ENCODE measurements at places on chromosomes 13 and 19.

GRCh38 chr13:45021250-45021649 lies 31.9 kb downstream of the GPALPP1 start:
- DNase-seq, result no peak

DNA sequence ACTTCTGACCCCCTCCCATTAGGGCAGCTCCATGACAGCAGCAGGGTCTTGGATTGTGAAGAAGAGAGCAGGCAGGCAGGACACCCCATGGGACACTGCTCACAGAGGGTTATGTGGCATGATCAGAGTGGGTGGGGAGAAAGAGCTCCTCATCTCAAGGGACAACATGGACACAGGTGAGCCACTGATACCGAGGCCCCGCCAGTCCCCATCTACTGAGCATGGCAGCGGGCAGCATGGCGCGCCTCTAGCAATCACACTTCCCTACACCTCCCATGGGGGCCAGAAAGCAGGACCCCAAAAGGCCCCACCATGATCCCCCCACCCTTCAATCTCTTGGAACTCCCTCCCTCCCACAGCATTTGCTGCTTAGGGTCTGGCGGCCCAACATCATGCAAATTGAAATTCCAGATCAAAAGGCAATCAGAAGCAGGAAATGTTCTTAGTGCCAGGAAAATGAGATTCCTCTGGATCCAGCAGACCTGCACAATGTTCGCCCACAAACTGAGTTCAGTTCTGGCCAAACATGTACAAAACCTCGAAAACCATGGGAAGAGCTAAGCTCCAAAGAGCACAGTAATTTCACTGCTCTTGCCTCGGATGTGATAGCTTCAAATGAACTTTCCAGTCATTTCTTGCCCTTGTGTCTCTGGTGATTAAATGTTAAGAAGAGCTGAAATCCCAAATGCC lies 14.8 kb downstream of the DOCK9 start:
- no peak for DNase-seq

DNA sequence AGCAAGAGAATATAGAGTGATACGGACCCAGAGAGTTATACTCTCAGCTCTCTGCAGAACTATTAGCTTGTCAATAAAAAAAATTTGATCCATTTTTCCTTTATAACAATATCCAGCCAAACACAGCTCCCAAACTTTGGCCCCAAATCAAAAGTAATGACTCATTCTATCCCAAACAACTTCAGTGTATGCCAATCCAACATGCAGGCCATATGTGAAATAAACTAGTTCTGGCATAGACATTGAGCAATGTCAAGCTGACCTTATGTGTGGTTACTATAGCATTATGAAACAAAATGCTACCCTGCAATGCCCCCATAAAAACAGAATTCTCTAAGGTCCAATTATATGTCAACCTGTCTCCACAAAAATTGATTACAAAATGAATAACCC lies 209.5 kb downstream of the DNAJC15 start:
- no peak for DNase-seq

- no peak for DNase-seq
These were observed 4.3 kb downstream of the NDUFS7 start for GRCh38 chr19:1387684-1388636.

GRCh38 chr19:13298565-13299481 lies 148.6 kb downstream of the IER2 start:
- DNase-seq, result no peak

DNA sequence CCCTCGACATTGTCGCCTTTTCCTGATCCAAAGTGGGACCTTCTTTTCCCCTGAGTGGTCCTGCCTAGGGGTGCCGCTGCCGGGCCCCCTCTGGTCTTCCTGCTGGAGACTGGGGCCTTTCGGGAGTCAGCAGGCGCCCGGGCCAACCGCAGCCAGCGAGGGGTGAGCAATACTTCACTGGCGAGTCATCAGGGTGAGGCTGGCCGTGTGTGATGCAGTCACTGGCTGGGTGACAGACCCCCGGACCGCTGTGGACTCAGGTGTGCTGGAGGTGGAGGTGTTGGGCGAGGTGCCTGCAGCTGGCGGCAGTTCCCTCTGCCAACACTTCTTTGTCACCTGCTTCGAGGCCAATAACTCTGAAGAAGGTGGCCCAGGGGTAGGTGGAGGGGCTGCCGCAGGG lies 1.5 kb upstream of the CGB5 start:
- no peak for DNase-seq

GRCh38 chr19:35206379-35206778 lies 22.2 kb downstream of the FAM187B start:
- no peak for DNase-seq

DNA sequence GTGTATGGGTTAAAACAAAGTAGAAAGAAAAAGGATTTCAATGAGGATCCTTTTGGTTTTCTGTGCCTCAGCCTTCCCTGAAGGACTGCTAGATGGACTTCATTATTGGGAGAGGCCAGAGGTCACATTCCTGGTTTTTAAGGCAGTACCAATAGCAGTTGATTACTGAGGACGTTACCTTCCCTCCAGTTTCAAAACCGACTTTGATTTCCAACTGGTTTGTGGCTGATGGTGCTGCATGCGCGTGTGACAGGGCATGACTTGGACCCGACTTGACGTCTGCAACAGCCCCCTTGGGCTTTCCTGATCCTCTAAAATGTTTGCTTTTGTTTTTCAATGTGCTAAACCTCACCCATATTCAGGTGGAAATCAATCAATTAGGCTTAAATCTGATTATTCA lies 314.3 kb upstream of the ARGLU1 start:
- no peak for DNase-seq

- no peak for DNase-seq
These were observed 301 bp downstream of the POP4 start for GRCh38 chr19:29606420-29606747.

- no peak for DNase-seq
These were observed 25.2 kb downstream of the IL17D start for GRCh38 chr13:20728579-20729311.

- DNase-seq, result no peak
These were observed 14.5 kb downstream of the PHLDB3 start for GRCh38 chr19:43489979-43490599.

GRCh38 chr13:108377646-108378206 lies 108.2 kb downstream of the TNFSF13B start:
- no peak for DNase-seq

- no peak for DNase-seq
These were observed 30.1 kb downstream of the LIG4 start for GRCh38 chr13:108185223-108185622.

DNA sequence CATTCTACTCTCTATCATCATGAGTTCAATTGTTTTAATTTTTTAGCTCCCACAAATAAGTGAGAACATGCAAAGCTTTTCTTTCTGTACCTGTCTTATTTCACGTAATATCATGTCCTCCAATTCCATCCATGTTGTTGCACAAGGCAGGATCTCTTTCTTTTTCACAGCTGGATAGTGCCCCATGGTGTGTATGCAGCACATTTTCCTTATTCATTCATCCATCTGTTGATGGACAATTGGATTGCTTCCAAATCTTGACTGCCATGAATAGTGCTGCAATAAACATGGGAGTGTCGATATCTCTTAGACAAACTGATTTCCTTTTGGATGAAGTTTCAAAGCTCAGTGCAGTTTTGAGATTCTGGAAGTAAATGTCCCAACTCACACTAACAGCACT lies 326.9 kb downstream of the FGF9 start:
- no peak for DNase-seq

DNA sequence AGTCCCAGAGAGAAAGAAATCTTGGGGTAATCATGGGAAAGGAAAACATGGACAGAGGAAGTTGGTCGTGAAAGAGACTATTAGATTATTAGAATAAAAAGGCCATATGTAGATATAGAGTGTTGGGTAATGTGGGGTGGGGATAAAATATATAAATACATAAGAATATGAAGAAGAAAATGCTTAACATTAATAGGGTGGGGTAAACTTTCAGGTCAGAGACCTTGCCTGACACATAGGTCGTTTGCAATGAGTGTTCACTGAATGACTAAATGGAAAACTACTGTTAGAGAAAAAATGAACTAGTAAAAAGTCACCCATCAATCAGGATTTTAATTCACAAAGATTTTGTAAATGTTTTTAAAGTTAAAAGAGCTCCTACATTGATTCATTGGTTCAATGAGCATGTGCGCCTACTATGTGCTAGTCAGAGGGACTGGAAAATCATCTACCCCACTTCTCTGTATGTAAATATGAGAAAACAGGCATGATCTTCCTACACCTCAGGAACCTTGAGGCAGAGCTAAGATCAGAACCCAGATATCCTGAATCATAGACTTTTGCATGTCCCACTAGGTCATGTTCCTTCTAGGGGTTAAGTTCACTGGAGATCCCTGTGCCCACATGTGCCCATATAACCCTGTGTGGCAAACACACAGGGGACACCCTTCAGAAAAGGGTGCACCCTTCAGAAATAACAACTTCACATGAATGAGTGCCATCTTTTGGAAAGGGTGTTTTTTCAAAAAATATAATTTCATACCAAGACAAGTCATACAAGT lies 24.6 kb upstream of the KLF12 start:
- no peak for DNase-seq

DNA sequence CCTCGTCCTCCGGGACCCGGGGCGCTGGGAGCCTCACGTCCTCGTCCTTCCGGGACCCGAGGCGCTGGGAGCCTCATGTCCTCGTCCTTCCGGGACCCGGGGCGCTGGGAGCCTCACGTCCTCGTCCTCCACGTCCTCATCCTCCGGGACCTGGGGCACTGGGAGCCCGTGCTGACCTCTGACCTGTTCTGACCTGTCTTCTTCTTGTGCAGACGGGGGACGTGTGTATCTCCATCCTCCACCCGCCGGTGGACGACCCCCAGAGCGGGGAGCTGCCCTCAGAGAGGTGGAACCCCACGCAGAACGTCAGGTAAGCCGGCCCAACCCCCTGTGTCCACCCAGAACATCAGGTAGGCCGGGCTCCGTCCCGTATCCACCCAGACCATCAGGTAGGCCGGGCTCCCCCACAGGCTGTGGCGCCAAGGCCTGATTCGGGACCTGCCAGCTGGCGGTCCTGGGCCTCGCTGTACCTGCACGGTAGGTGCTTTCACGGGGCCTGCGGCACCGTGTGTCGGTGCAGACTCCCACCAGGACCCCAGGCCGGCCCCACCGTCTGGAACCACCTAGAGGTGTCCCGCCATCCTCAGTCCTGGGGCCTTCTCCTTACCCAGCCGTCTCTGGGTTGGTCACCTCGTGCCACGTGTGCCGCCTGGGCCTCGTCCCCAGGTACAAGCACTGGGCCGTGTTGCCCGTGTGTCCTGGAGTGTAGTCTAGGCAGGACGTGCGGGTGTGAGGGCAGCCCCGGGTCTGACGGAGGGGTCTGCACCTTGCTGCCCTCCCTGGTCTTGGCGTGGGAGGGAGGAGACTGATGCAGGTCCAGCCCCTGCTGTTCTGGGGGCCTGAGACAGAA lies 4.7 kb downstream of the CDC34 start:
- no peak for DNase-seq

DNA sequence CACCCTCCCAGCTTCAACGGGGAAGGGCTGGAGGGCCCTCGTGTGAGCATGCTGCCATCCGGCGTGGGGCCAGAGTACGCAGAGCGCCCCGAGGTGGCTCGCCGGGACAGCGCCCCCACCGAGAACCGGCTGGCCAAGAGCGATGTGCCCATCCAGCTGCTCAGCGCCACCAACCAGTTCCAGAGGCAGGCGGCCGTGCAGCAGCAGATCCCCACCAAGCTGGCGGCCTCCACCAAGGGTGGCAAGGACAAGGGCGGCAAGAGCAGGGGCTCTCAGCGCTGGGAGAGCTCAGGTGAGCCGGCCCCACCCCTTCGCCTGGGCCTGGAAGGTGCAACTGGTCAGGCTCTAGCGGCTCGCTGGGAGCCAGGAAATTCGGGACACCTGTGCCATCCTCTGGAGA lies 20.0 kb downstream of the PEX11G start:
- no peak for DNase-seq

DNA sequence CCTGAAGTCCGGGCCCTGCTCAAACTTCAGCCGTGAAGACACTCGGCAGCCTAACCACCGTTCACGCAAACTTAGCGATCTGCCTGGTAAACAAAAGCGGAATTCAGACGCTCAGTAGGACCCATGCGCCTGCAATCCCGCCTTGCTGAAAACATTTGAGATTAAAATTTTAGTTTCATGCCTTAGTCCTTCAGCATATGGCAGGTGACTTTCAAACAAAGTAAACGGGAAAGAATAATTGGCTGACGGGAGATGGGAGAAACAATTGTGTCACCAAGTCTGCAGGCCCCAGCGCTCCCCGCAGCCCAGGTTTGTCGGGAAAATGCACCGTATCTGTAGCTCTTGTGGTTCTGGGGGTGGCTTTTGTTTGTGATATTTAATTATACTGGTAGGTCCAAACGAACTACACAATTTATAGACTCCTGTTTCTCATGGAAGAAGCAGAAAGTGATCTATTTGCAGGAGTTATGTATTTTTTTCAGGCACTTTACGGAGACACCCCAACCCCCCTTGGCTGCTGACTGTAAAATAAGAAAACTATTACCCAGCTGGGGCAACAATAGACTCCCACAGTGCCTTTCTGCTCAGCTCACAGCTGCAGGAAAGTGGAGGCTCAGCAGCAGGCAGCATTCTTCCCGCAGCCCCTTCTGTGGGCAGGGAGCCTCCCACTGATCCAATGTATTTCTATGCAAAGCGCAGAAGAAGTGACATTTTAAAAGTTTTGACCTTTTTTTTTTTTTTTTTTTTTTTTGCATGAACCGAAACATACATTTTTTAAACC lies 94.8 kb downstream of the SOX1 start:
- peak; percentile 77 for DNase-seq

- no peak for DNase-seq
These were observed 73.9 kb upstream of the SPATA13 start for GRCh38 chr13:24086642-24087041.

- no peak for DNase-seq
These were observed 703 bp downstream of the NEK3 start for GRCh38 chr13:52158629-52159158.

- DNase-seq, result no peak
These were observed 95.9 kb downstream of the RFC3 start for GRCh38 chr13:33913829-33914228.

DNA sequence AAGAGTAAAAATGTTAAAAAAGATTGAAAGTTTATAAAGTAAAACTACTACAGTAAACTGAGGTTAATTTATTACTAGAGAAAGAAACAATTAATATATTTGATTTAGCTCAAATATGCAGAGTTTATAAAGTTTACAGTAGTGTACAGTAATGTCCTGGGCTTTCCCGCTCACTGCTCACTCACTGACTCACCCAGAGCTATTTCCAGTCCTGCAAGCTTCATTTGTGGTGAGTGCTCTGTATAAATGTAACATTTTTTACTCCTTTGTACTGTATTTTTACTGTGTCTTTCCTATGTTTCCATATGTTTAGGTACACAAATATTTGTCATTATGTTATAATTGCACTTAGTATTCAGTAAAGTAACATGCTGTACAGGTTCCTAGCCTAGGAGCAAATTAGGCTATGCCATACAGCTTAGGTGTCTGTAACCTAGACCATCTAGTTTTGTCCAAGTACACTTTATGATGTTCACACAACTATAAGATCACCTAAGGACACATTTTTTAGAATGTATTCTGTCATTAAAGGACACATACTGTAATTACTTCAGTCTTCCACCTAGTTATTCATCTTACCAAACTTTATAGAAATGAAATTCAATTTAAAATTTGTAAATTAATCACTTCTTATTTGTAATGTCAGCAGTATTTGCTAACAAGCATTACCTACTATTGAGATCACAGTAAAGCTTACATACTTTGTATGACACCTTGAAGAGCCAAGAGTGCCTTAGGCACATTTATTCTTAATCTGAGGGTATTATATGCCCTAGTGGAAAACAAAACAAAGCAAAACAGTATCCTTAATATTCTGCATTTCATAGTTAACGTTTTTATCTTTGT lies 683.4 kb downstream of the PCDH9 start:
- no peak for DNase-seq

All from NT2/D1 (cell line).